T47D (cell line): ENCODE measurements at places on chromosomes 4 and X.

- DNase-seq: no peak
Observed at GRCh38 chrX:45850775-45851433, 650.2 kb upstream of the DIPK2B start.

DNA sequence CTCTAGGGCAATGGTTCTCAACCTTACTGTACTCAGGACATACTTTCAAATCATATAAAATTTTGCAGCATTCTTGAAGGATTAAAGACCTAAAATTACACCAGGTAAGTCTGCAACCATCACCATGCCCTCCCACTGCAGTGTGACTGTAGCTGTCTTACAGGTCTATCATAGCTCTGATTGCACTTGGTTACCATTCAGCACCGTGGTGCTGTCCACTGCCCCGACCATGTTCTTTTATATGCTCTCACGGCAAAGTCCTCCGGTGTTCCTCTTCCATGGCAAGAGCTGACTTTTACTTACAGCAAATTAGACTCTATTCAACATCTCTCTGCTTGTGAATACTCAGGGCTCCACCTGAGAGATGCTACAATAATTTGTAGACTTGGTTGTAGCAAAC is 11.5 kb downstream of the CRMP1 start:
- no peak for DNase-seq

DNA sequence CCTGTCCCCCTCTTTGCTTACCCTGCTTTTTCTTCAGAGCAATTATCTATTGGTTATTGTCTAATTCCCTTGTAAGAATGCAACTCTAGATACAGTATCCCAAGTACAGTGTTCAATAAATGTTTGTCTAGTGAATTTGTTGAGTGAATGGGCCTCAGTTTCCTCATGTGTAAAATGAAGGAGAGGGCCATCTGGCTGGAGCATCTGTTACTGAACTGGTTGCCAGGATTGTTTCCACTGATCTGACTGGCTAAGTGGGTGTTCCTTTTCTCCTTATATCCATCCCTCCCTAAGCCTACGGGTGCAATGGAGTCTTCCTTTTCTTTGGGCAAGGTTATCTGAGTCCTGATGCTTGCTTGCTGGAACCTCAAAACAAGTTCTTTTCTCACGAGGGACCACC is 185.2 kb upstream of the RPS6KA3 start:
- no peak for DNase-seq

GRCh38 chrX:534804-535203 is 95.8 kb upstream of the SHOX start:
- no peak for DNase-seq

GRCh38 chrX:20521222-20521621 is 254.5 kb upstream of the RPS6KA3 start:
- DNase-seq: no peak

DNA sequence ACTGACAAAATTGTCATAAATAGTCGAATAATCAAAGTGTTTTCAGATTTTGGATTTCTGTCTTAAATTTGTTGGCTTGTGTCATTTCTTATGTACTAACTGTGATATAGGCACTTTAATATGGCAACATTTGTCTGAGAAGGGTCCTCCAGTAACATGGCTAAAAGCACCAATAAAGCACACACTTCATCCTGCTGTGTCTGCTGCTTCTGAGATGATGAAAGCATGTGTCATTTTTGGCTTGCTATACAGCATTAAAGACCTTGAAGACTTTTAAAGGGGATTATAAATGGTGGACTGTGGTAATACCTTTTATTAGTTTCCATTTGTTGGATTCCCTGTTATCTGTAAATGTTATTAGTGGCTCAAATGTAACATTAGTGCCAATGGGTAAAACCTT is 551.8 kb upstream of the GRID2 start:
- DNase-seq: no peak

- DNase-seq: no peak
Observed at GRCh38 chr4:109368661-109369060, 65.0 kb upstream of the SEC24B start.

- no peak for DNase-seq
Observed at GRCh38 chr4:183249854-183250253, 70.2 kb downstream of the CLDN22 start.

GRCh38 chr4:87428979-87429378 is 6.6 kb downstream of the NUDT9 start:
- no peak for DNase-seq
